ENCODE measurements at places on chromosomes 12 and 14.

DNA sequence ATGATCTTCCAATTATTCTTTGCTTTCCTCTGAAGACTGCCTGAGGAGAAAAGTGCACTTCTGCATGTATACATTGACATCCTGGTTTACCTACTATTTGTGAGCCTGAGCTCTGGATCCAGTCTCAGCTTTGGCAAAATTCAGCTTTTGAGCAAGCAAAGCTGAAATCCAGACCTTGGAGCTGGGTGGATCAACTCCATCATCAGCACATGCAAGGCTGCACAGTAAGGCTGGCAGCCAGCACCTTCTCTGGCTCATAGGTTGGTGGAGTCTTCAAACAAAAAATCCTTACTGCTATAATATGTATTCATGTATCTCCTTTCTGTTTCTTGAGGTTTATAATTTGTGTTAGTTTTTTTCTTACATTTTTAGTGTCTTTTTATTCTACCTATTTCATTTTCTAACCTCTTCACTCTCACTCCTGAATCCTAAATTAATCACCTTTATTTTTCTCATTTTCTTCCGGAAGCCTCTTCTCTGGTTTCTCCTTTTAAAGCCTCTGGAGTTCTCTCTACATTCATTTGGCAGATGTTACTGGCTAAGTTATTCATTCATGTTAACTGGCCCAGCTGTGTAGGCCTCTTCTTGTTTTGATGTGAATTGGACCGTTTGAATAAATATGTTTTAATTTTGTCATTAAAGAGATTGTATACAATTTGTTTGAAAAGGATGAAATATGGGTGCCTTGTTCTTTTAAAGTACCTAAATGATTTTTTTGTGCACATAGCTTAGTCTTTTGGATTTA, 224.8 kb downstream of the DACT1 start:
- no peak for DNase-seq

DNA sequence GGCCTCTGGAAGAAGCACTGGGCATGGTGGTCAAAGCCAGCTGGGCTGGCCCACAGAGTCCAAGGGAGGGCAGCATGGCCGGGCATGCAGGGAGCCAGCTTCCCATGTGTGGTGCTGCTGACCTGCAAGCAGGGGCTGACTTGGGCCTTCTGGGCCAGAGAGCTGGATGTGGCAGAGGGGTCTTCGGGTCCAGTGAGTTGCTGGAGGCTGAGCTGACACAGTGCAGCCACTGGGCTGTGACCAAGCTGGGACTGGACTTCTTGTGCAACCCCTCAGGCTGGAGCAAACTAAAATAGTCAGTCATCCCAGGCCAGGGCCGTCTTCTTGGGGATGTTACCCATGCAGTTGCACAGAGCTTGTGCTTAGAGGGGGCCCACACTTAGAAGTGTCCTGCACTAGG, 7.3 kb upstream of the RIN3 start:
- no peak for DNase-seq

GRCh38 chr12:52819731-52820510, 6.0 kb upstream of the KRT4 start:
- DNase-seq = no peak

- no peak for DNase-seq
Measured at GRCh38 chr14:103657471-103657870, 28.5 kb downstream of the KLC1 start.

GRCh38 chr14:36805131-36805559, 143.5 kb downstream of the PAX9 start:
- no peak for DNase-seq

DNA sequence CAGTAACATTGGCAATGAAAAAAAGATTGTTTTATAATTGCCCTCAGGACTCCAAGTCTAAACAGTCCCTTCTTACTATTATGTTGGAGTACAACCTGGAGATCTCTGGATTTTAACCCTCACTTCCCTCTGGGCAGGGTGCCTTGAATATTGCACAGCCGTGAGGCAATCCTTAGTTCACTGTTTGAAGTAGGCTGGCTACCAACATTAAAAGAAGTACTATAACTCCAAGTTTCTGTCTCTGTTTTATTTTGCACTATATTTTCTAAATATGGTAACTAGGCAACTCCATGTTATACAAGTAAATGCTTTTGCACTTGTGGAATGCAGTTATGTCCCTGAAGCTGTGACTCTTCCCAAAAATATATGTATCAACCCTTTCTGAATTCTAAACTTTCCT, 490.7 kb downstream of the EGLN3 start:
- no peak for DNase-seq

GRCh38 chr12:6346235-6346832, 4.5 kb upstream of the TNFRSF1A start:
- no peak for DNase-seq

GRCh38 chr14:89165189-89166181, 251.5 kb downstream of the FOXN3 start:
- no peak for DNase-seq

- DNase-seq = no peak
Measured at GRCh38 chr12:46659032-46659650, 166.7 kb downstream of the SLC38A4 start.

- no peak for DNase-seq
Measured at GRCh38 chr12:118319627-118320026, 53.1 kb downstream of the TAOK3 start.

DNA sequence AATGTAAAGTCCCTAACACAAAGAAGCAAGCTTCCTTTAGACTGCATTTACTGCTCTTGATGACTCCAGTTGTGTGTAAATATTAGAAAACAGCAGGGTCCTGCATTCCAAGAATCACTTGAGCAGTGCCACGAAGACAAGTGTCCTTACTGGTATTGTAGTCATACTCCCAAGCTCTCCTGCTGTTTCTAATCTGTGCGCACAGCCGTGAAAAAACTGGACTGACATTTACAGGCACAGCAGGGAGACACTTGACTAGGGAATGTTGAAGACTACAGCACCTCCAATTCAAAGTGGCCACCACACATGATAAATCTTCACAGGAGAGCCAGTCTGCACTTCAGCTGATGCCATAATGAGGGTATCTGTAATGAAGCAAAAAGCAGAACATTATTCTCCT, 91.4 kb downstream of the VRK1 start:
- no peak for DNase-seq

DNA sequence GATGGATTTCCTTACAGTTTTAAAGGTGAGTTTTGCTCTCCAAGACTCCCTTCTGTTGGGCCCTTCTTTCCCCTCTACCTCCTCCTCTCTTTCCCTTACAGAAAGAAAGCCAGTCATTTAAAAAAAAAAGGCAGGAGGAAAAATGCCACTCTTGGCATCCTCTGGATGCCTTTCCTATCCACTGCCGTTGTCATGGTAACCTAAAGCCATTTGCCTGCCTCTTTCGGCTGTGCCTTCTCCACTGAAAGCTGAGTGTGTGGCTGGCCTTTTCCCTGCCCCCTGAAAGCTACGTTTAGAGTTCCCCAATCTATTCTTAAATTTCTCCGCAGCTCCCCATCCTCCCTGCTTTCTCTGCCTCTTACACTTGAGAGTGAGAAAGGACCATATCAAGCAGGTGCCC, 67.1 kb downstream of the TUNAR start:
- DNase-seq = no peak

DNA sequence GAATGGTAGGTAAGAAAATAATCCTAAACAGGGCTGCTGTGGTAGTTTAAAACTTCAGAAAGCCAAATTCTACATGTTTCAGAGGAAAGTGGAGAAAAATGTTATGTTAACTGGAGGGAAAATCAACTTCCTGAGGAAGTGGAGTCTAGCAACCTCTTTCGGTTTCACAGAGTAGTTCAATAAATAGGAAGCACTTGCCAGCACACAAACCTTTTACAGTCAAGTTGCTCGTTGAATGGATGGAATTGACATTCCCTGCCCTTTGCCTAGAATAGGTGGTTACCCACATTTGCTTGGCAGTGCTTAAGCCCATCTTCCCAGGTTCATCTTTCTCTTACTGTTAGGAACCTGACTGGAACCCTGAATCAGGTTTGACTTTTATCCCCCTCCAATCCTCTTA, 15.9 kb downstream of the ANKRD13A start:
- DNase-seq = no peak

DNA sequence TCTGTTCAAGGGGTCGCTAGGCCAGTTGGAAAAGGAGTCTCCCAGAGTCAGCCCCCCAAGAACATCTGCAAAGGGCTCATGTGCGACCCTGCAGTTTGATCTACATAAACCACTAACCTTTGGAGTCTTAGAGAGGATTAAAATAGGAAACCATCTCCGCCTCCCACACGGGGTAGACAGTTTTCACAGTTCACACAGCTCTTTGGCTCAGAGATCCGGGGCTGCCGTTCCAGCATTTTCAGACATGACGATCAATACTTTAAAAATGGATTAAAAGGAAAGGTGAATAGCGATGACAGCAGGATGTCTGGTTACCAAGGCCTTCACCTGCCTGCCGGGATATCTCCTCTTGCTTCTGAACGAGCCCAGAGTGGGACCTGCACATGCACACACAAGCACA, 59.8 kb upstream of the BCL11B start:
- DNase-seq = no peak

GRCh38 chr14:101073598-101073965, 170.1 kb upstream of the RTL1 start:
- no peak for DNase-seq

DNA sequence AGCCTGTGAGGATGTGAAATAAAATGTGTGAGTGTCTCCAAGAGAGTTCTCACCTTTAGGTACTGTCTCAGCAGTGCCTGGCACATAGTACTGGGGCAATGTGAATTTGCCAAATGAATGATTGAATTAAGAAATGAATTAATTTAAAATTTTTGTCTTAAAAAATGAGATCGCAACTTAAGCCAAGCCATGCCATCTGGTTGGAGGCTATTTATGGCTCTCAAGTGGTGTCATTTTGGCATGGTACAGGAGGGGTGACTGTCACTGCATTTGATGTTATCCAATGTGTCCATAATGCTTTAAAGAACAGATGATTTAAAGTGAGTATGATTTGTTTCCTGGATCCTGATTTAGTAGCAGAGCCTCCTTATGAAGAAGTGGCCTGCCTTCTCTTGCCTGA, 80.3 kb downstream of the SRGAP1 start:
- DNase-seq = no peak

DNA sequence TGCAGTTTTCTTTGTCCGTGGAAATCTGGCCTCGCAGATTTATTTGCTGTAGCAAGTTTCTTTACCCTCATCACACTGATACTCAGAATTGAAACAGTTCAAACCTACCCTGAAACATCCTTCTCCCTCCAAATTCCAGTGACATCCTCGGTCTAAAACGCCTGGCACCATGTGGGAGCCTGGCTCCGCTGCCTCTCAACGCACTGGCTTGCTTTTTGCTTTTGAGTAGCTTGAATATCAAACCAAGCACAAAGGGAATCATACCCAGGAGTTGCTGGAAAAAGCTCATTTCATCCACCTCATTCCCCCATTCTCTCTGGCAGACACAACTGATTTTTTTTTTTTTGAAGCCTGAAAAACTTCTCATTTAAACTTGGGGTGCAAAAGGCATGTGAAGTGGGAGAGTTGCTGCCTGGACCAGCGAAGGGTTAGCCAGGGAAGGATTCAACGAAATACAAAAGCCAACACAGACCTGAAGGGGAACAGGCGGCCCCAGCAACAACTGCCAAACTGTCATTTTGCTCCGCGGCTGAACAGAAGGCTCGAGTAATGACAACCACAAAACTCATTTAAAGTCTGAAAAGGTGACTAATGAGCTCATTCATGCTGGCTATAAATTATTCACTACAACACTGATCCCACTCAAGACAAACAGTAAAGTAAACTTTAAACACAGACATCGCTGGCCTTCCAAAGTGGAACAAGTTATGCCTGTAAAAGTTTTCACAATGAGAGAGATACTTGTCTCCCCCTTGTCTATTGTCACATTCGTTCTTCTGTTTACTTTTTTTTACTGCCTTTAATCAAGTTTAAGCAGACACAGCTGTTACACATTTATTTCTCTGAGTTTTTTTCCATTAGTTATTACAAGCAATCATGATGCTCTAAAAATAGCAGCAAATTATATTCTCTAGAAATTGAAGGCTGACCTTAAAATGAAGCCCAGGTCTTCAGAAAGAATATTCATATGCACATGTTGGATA, 12.5 kb upstream of the FOXN3 start:
- DNase-seq = peak; percentile 86

- DNase-seq = peak; percentile 33
Measured at GRCh38 chr12:12378616-12379015, 21.7 kb downstream of the BORCS5 start.

- DNase-seq = no peak
Measured at GRCh38 chr12:70351076-70351475, 15.0 kb upstream of the KCNMB4 start.

GRCh38 chr14:80535171-80535570, 323.9 kb upstream of the DIO2 start:
- DNase-seq = no peak

- no peak for DNase-seq
Measured at GRCh38 chr12:100767371-100767770, 27.2 kb upstream of the ANO4 start.

- no peak for DNase-seq
Measured at GRCh38 chr14:98298481-98299244, 973.3 kb downstream of the BCL11B start.

DNA sequence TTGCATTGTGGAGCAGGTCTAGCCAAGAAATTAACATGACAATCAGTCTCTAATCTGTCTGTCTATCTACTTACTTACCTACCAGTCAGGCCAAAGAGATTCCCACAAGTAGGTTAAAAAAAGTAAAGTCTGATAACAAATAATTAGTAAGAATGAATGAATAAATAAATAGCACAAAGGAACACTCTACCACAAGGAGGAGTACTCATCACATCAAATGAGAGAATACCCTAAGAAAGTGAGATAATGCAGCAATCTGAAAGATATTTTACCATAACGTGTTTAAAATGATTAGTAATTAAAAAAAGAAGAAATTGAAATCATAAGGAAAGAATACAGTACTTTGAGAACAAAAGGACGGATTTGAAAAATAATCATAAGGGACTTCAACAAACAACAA, 187.2 kb downstream of the SYNE2 start:
- no peak for DNase-seq

DNA sequence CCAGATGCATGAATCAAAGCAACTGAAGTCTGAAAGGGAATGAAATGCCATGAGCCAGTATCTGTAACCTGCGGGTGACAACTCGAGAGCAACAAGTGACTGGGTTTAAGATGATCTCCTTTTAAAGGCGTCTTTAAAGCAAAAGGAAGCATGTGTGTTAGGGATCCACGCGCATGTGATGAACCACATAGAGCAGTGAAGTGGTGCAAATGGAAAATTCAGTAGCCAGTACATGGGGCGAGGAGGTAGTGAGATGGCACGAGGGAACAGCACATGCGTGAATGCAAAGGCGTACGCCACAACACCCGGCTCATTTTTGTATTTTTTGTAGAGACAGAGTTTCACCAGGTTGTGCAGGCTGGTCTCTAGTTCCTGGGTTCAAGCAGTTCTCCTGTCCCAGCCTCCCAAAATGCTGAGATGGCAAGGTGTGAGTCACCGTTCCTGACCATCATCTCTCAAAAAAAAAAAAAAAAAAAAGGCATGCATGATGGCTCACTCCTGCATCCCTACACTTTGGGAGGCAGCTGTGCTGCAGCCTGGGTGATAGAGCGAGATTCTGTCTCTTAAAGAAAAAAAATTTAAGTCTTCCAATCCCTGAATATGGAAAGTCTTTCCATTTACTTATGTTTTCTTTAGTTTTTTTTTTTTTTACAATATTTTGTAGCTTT, 24.6 kb upstream of the BCL7A start:
- no peak for DNase-seq

- DNase-seq = no peak
Measured at GRCh38 chr12:108531929-108532848, 17.1 kb downstream of the FICD start.
